RWPE2 (cell line): ENCODE measurements at places on chromosomes 2 and 18.

GRCh38 chr2:159684796-159685195, 27.5 kb upstream of the MARCHF7 start:
- DNase-seq: no peak

DNA sequence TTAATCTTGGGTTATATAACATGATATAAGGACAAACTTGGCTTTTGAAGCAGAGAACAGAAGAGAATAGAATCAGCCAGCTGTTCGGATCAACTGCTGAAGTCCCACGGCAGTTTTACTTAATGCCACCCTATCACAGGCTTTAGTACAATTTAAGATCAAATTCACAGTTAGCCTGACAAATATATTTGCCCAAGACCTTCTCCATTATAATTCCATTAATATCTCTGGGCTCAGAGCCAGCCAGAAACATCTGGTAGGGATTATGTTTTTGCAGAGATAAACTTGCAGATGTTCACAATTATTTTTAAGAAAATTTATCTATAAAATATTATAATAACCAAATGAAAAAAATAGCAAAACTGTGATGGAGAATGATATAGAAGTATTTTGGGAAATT, 381.4 kb downstream of the RAD51AP2 start:
- no peak for DNase-seq

DNA sequence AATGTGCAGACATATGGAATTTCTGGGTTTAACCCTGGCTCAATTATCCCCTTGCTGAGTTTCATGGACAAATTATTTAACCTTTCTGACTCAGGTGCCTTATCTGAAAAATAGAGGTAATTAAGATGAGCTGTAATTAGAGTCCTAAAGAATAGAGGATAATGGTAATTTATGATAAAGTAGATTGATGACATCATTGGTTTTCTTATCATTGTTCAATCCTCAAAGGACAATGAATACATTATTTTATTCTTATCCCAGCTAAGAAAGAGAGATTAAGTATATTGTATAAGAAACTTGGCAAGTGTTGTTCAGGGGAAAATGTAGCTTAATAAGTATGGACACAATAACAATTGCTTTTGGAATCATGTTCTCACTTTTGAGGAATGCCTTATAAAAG, 279.3 kb downstream of the NYAP2 start:
- DNase-seq: no peak

- no peak for DNase-seq
These were observed 24.5 kb downstream of the DARS1 start for GRCh38 chr2:135960656-135961551.

DNA sequence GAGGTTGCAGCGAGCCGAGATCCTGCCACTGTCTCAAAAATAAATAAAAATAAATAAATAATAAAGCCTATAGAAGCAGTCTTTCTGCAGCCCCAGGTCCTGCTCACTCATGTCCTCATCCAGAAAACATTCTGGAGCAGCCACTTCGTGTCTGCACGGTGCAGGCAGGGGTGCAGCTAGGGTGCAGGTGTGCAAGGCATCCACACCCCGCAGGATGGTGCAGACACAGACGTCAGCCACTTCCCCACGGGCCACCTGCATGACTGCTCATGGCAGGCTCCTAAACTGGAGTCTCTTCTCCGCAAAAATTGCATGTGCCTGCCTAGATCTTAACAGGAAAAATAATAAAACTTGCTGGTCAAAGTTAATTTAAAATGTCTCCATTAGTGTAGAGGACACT, 80.2 kb upstream of the SNTG2 start:
- DNase-seq: no peak
